CD4-positive, alpha-beta memory T cell (primary cell): ENCODE measurements at places on chromosomes 6 and 20. TPM values are rescaled to one million over a fixed set of nuclear protein-coding genes. Genes with fewer than 3 reads are reported as not detected.

GRCh38 chr20:50353289-50353961, 156.8 kb upstream of the PTPN1 start:
- no peak for DNase-seq

Gene FRK
- 0.04 TPM for polyA plus RNA-seq

GRCh38 chr20:13821876-13822275, 37.0 kb downstream of the NDUFAF5 start:
- no peak for DNase-seq

DNA sequence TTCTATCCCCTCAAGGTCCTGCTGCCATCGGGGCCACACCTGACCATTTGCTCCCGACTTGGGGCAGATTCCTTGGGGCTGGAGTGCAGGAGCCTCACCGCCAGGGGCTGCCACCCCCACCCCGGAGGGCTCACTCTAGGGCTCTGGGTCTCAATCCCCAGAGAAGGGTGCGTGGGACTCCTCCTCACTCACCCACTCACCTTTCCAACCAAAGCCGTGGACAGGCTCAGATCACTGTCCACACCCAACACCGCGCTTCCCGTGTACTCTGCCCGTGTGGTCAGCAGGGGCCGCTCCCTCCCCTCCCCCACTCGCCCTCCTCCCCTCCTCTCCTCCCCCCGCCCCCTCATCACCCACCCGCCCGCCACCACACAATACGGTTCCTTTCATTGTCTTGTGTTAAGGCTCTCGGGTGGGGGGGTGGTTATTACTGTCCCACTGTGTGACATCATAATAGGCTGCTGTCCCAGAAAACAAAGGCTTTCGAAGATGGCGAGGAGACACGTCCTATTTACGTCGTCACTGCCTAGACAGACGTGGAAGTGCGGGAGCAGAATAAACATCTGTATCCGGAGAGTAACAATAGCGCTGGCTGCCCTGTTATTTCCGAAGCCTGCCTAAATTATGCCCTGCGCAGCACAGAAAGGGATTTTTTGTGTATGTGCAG, 85.8 kb downstream of the YTHDF1 start:
- DNase-seq = no peak

Gene SIRPD
- not detected for polyA plus RNA-seq

Gene TBPL1
- polyA plus RNA-seq = 55.1 TPM

Gene WFDC2
- not detected for polyA plus RNA-seq

- DNase-seq = no peak
These were observed 204.0 kb upstream of the MYLIP start for GRCh38 chr6:15924893-15925292.

DNA sequence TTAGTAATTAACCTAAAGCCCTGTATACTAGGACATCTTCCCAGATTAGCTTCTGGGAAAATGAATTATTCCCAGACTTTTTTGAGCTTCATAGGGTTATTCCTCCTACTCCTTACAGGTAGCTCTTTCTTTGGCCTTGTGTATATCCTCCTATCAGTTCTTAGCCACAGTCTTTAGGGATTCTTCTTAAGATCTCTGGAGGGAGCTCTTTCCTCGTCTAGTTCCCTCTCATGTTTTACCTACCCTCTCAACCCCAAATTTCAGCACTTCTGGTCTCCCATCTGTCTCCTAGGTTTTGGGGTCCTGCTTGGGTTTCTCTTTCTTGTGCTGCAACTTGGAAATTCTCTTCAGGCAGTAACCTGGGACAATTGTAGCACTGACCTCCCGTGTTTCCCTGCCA, 46.4 kb upstream of the SLC35B3 start:
- DNase-seq = no peak
